ENCODE measurements at places on chromosomes 2 and 18. TPM values are rescaled to one million over a fixed set of nuclear protein-coding genes. Genes with fewer than 3 reads are reported as not detected.

The FTCDNL1 gene
- total RNA-seq: 2.8 TPM

The SCG2 gene
- 81.7 TPM for total RNA-seq

The RNF152 gene
- total RNA-seq: 2.9 TPM

The D2HGDH gene
- total RNA-seq: 17.3 TPM

The NAT8 gene
- not detected for total RNA-seq

The RGPD4 gene
- not detected for total RNA-seq

The WDSUB1 gene
- total RNA-seq: 6.0 TPM

The FHOD3 gene
- 57.5 TPM for total RNA-seq

The ZNF532 gene
- 49.4 TPM for total RNA-seq

The GALNT13 gene
- total RNA-seq: 2.2 TPM
